ENCODE measurements at places on chromosomes 1 and 21.
A peak's percentile ranks its signal among the peaks of the same experiment; 100 is the strongest.

DNA sequence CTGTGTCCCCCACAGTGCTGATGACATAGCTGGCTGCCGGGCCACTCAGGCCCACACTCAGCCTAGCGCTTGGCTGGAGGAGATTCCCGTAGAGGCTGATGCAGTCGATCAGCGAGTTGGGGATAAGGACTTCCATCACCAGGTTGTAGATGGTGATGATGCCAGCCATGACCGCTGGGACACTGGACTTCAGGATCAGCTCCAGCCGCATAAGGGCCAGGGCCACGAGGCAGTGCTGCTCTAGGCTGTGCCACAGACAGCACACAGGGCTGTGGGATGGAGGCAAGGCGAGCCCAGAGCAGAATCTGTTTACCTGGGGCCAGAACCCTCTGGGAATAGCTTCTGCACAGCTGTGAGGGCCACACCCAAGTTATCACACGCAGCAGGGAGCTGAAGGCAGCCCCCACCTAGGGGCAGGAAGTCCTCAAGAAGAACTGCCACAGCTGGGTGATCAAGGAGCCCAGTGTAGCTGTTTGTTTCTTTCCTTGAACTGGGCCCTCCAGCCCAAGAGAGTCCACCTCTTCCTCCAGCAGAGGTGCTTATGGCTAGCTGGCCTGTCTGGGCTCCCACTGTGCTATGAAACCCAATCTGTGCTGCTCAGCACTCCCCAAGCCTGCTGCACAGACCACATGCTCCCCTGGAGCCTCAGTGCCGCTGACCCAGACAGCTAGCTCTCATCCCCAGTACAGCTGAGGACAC is 6.2 kb downstream of the SLC2A1 start:
- no peak for DNase-seq

- no peak for DNase-seq
Observed at GRCh38 chr1:24715658-24716057, 29.6 kb upstream of the CLIC4 start.

GRCh38 chr1:175394739-175395138 is 202.2 kb upstream of the KIAA0040 start:
- DNase-seq, result no peak

DNA sequence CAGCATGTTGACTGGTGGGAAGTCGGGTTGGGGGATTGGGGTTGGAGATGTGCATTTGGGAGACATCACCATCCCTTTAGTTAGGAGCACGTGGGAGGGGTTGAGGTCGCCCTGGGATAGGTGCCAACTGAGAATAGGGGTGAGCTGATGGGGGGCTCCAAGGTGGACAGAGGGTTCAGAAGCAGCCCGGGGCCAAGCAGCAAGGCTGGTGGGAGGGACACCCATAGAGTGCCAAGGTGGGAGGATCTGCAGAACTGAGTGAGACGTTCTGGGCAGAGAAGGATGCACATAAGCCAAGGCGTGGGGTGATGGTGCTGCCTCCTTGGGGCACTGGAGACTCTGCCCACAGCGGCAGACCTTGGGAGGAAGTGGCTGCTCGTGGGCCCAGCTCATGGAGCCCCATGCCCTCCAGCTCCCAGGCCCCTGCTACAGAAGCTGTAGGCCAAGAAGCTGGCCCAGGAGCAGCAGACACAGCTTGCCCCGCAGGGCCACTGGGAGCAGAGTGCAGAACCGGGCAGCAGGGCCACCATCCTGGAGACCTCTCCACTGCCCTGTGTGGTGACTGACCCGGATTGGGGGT is 31.4 kb upstream of the PKP1 start:
- no peak for DNase-seq

GRCh38 chr1:23545851-23546250 is 13.4 kb downstream of the ID3 start:
- DNase-seq, result no peak

- no peak for DNase-seq
Observed at GRCh38 chr1:154329152-154329521, 3.8 kb downstream of the ATP8B2 start.

GRCh38 chr1:117600966-117601365 is 4.9 kb upstream of the TENT5C start:
- DNase-seq, result no peak

DNA sequence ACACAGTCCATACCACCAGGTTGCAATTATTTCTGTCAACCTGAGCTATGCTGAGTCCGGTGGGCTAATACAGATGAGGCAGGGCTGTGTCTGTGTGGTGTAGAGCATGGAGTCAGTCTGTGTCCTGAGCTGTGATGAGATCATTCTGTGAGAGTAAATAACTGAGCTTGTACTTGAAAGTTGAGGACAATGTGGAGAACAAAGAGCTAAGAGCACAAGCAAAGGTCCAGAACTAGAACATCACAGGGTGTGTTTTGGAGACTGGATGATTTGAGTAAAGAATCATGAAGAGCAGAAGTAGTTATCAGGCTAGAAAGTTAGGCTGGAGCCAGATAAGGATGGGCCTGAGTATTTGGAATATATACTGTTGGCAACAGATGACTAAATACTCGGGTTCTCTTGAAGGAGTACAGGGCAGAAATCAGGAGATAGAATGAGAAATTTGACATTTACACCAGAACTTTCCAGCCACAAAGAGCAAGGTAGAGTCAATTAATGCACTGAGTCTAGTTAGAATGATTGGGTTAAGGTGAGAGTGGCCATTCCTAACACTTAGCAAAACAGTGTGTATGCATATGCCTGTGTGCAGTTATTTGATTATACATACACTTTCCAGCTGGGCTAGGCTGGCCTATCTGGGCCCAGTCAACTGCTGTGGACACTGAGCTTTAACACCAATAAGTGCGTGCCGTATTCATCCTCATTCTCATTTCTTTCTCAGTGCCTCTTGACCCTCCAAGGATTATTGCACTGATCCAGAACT is 48.8 kb downstream of the LEPR start:
- DNase-seq, result peak; percentile 61

DNA sequence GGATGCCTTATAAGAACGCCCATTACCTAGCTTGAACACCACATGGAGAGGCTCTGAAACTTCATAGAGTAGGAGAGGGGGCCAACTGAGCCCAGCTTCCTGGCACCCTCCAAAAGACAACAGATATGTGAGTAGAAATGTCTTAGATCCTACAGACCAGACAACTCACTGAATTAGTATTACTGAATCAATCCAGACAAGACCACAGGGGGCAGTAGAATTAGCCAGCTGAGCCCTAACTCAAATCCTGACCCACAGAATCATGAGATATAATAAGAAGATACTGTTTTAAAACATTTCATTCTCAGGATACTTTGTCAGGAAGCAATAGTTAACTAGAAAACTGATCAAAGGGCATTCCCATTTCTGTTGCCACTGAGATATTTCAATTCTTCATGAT is 45.8 kb upstream of the C1orf21 start:
- no peak for DNase-seq

- no peak for DNase-seq
Observed at GRCh38 chr1:23825762-23826522, 713 bp upstream of the HMGCL start.

- DNase-seq, result no peak
Observed at GRCh38 chr1:154391086-154391770, 13.9 kb upstream of the IL6R start.

DNA sequence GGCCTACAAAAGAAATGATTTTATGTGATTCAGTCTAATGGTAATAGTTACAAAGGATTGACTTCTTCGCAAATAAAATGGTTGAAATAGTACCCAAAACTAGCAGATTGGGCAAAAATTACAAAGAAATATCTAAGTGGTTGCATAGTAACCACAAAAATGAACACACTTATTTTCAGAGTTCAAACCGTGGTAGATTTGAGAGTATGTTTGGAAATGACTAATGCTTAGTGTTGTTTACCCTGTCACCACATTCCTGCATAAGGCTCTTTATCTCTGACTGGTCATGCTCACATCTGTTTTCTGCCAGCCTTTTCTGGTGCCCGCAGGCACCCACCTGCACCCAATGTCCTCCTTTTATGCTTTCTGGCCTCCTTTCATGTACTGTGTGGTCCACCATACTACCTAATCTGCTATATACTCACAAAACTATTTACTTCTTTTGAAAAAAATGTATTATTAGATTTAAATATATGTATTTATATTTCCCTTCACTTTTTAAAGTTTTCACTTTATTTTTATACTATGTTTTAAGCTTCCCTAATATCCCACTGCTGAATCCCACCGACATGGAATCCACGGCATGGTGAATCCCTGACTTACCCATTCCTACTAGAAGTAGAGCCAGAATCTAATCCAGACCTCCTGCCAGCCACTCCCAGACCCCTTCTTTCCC is 30.3 kb downstream of the PTPRC start:
- peak; percentile 16 for DNase-seq

- DNase-seq, result no peak
Observed at GRCh38 chr1:201074018-201074417, 38.2 kb downstream of the CACNA1S start.

DNA sequence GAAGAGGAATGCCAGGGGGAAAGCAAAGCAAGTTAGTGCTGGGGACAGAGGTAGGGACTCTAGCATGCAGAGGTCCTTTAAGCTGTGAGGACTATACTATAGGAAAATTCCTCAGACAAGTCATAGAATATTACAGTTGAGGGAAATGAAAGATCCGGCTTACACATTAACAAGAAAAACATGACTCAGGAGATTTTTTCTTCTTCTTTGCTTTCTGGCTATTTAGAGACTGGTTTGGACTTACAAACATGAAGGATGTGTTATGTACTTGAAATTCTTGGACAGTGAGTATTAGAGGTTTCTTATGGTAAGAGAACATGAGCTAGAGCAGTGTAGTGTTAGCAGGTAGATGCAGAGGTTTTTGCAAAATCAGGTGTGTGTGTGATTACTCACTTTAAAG is 24.9 kb downstream of the USP25 start:
- peak; percentile 73 for DNase-seq

DNA sequence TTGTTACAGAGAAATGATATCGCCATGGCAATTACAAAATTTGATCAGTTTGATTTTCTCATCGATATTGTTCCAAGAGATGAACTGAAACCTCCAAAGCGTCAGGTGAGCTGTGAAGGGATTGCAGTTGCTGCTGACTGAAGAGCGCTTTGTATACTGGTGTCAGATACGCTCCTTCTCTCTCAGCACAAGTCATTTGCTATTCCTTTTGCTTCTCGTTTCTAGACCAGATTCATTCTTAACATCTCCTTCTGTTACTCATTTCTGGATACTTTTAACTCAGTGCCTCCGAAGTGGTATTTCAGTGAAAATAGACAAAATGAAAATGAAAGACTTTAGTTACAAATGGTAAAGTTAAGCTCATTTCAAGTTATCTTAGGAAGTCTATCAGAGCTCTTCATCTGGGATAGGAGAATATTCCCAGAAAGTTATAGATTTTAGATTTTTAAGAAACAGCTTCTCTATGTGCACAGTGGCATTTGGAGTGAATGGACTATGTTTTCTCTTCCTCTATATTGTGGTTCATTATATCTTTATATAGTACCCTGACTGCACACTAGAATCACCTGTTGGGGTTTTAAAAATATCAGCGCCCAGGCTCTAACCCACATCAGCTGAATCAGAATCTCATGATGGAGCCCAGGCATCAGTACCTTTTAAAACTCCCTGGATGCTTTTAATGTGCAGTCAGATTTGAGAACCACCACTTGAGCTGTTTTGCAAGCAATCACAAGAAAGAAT is 30.3 kb upstream of the KCNQ4 start:
- no peak for DNase-seq

GRCh38 chr1:88609051-88609450 is 75.0 kb upstream of the PKN2 start:
- DNase-seq, result no peak

GRCh38 chr1:13593511-13594131 is 10.0 kb downstream of the PDPN start:
- no peak for DNase-seq

DNA sequence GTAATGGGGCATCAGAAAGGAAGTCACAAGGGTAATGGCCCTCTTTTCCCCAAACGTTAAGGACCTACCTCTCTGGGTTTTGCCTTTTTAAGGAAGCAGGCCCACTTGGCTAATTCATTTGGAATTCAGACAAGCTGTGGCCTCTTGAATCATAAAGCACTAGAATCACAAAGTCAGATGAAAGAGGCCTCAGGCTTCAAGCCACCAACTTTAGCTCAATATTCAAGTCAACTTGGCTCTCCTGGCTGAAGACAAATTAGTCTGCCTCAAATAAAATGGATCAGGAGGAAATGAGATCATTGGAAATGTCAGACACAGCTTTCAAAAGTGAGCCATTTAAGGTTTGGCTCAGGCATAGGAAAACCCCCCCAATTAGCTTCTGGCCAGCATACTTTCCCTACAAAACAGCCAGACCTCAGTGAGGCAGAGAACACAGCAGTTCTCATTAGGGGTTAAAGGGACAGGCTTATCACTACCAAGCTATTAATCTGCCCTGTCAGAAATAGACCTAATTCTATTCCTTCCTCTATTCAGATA is 34.3 kb downstream of the SLC35D1 start:
- no peak for DNase-seq

DNA sequence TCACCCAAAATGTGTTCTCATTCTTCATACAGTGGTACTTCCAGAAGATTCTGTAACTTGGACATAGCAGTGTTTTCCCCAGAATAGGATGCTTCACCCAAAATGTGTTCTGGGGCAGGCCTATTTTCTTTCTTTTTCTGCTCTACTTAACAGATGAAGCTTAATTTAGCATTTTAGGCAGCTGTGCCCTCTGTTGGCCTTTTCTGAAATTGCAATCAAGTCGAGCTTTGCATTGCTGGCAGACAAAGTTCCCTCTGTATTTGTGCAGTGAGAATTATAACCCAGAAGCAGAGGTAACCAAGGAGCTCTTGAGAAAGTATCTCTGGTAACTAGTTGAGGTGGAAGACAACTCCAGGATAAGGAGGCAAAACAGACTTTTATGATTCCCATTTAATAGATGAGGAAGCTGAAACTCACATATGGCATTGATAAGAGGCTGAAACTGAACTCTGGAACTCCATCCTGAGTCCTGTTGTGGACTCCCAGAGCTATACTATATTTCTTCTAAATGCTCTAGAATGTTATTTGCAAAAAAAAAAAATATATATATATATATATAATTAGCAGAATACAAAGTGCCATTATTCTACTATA is 50.3 kb upstream of the L1TD1 start:
- peak; percentile 39 for DNase-seq

DNA sequence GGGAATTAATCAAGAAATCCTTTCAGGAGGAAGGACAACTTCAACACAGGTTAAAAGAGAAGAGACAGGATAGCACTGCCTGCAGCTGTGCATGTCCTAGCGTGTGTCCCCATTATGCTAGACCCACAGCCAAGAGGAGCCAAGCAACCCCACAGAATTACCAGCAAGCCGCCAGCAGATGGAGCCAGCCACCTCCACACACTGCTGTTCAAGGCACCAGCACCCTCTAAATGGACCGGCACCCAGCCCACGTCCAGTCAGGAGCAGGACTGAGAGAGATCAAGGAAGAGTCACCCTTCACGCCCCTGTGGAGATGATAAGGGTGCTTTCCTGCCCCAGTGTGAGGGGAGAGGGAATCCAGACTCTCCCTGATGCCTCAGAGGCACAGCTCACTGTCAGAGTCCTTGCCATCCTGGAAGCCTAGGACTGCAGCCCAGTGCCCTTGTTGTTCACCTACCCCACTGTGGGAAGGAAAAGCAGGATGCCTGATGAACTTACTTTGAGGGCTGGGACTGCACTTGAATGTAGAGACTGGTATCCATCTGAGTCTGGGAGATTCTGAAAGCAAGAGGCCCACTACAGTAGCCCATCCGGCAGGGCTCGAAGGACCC is 37.1 kb upstream of the CTTNBP2NL start:
- peak; percentile 30 for DNase-seq

- DNase-seq, result no peak
Observed at GRCh38 chr1:108057541-108057940, 92.6 kb upstream of the VAV3 start.
